ENCODE measurements at places on chromosomes 1 and 21.

DNA sequence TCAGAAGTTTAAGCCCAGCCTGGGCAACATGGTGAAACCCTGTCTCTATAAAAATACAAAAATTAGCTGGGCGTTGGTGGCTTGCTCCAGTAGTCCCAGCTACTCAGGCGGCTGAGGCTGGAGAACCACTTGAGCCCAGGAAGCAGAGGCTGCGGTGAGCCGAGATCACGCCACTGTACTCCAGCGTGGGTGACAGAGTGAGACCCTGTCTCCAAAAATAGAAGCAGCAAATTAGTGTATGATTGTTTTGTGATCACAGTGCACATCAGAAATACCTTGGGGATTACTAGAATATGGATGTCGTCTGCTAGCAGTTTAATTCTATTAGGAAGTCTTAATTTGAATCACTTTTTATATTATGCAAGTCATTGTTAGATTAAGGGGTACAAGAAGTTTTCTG is 59.0 kb downstream of the ZBTB17 start:
- no peak for DNase-seq

GRCh38 chr1:241722947-241723346 is 70.9 kb downstream of the WDR64 start:
- no peak for DNase-seq

- peak; percentile 48 for DNase-seq
Measured at GRCh38 chr1:117860896-117861610, 68.4 kb downstream of the GDAP2 start.

DNA sequence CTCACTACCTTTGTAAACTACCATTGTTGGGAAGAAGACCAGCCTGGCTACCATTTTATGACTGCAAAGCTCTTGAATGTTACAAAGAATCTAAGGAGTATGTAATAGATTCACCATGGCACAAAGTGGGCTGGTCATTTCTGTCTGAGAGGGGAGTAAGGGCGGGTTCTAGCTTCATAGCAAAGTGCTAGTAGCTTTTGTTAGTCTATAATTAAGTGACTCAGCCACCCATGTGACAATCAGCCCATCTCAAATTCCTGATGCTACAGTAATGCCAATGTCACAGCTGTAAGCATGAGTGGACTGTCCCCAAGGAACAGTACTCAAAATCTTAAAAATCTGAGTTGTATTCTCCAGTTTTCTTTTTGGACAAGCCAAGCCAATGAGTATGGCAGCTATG is 15.4 kb upstream of the OTUD3 start:
- DNase-seq: peak; percentile 18

DNA sequence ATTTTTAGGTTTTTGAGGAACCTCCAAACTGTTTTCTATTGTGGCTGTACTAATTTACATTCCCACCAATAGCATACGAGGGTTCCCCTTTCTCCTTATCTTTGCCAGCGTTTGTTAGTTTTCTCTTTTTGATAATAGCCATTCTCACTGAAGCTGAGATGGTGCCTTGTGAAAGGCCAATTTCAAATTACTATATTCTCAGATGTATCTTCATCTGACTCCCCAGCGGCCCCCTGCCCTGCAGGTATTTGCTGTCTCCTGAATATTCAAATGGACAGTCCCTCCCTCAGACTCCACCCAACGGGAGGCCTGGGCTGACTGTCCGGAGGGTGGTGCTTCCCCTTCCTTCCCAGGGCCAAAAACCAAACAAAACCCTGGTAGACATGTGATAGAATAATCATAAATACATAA is 33.5 kb upstream of the TARBP1 start:
- no peak for DNase-seq

DNA sequence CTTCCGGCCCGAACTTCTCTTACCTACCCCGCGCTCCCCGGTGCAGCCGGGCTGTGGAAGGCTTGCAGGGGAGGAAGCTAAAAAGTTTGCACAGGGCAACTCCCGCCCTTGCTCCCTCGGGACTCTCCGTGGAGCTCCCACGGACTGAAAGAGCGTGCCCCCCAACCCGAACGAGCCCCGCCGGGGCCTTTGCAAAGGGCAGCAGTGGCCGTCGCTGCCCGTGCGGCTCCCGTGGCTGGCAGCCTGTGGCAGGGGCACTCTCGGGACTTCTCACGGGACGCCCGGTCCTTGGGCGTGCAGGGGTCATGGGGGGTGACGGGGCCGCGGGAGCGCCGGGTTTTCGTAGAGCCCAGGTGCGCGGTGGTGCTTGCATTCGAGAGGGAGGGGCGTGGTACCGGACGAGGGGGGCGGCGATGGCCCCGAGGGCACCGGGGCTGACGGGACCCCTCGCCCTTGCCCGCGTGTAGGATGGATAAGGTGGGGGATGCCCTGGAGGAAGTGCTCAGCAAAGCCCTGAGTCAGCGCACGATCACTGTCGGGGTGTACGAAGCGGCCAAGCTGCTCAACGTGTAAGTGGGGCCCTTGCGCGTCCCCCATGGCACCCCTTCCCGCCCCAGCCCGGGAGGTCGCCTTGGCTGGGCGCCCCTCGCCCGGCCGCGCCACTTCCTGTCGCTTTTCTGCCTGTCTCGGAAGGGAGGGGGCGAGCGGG is 711 bp downstream of the GADD45A start:
- DNase-seq: no peak

GRCh38 chr1:205142102-205142469 is 20.3 kb upstream of the RBBP5 start:
- no peak for DNase-seq
